ENCODE measurements at places on chromosomes 3 and 15.
A peak's percentile ranks its signal among the peaks of the same experiment; 100 is the strongest.

GRCh38 chr3:125179143-125179883 is 33.2 kb downstream of the SLC12A8 start:
- no peak for DNase-seq

DNA sequence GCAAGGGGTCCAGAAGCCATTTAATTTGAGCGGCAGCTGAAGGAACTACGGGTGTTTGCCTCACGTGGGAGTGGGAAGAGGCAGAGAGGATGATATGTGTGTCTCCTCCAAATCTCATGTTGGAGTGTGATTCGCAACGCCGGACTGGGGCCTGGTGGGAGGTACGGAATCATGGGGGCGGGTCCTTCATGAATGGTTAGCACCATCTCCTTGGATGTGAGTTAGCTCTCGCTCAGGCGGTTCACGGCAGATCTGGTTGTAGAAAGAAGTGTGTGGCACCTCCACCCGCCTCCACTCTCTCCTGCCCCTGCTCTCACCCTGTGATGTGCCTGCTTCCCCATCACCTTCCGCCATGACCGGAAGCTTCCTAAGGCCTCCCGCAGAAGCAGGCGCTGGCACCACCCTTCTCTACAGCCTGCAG is 25.4 kb downstream of the XXYLT1 start:
- no peak for DNase-seq

DNA sequence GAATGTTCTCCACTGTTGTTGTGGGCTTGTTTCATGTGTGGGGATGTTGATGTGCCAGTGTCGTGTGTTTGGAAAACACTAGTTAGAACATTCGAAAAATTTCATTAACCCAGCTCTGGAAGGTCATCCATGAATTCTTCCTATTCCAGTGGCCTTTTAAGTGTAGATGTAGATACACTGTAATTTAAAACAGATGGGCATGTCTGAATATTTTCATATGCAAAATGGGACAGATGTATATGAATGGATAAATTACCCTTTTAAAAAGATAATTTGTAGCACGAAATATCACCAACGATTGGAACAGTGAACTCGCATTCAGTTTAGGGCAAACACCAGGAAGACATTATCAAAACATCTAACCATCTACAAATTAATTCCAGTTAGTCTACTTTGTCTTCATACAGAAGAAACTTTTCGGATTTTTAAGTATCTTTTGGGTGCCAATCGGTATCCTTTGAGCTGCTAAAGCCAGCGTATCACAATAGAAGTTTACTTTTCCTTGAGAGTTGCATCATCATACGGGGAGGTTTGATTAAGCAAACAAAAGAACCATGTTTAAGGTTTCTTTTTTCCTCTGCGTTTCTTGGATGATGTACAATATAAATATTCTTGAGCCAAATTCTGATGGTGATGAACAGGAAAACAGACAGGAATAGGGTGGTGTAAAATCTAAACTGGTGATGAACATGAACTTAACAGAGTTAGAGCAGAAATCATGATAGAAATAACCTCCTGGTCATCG is 528.1 kb downstream of the FOXP1 start:
- no peak for DNase-seq

GRCh38 chr3:122908251-122908650 is 113.4 kb downstream of the SLC49A4 start:
- no peak for DNase-seq

GRCh38 chr3:136898954-136899353 is 36.9 kb downstream of the NCK1 start:
- no peak for DNase-seq

DNA sequence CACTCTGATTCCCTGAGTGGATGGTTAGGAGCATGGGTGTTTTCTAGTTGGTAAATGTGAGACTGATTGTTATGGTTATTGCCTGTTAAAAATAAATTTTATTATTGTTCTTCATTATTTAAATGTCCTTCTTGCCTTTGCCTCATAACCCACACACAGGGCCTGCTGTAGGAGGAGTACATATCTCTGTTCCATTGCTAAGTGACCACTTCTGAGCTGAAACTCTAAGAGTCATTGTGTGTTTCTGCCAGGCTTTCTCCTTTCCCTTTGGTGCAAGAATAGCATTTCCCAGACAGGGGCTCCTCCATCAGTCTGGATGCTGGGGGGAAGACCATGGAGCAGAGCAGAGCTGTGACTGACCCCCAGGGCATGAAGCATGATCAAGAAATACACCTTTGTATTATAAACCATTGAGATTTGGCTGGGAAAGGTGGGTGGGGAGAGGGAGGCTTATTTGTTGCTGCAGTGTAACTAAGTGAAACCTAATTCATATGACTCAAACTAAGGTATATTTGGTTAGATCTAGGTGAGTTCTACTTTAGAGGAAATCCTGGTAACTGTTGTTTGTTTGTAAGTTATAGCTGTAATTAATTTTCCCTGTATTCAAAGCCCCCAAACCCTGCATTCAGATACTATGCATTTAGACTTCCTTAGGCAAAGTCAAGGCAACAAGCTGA is 137.4 kb downstream of the TGFBR2 start:
- no peak for DNase-seq

DNA sequence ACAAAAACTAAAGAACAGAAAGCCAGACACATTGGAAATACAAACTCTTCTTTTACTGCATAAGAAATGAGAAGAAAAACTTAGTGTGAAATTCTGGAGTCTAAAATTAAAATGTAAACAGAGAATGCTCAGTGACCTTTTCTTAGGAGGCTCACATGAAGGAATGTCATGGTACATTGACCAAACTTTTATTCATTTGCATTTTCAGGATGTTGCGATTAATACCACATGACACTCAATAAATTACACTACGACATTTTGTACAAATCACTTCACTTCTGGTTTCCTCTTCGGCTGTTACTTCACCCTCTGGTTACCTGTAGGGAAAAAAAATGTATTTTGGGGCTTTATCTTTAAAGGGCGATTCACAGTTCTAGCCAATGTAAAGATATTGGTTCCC is 56.4 kb upstream of the ACTC1 start:
- DNase-seq: no peak

- no peak for DNase-seq
These were observed 247.3 kb upstream of the CHRM5 start for GRCh38 chr15:33720952-33721351.

GRCh38 chr3:38346587-38347410 is at the start of gene XYLB:
Gene XYLB, plus strand, starts transcription at chr3:38346785. Its CDS starts 84 bp downstream, at chr3:38346869.
- DNase-seq: peak; percentile 7

DNA sequence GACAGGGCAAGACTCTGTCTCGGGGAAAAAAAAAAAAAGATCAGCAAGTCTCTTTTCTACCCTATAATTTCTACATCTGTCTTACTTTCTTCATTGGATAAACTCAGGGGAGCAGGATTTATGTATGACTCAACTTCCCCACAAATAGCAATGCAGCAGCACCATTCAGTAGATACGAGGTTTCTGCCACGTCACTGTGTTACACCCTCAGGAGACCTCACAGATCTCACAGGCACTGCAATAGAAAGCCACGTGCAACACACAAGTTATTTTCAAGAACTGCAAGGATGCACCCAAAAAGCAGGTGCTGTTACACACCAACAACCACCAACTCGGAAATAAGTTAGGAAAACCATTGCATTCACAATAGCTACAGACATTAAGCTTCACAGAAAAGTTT is 30.2 kb downstream of the TSPAN3 start:
- DNase-seq: no peak

- no peak for DNase-seq
These were observed 109.4 kb downstream of the ATG7 start for GRCh38 chr3:11381563-11381962.

GRCh38 chr15:95622843-95623242 is 707.7 kb upstream of the NR2F2 start:
- no peak for DNase-seq

GRCh38 chr3:46089237-46090011 is 62.1 kb upstream of the XCR1 start:
- no peak for DNase-seq

GRCh38 chr15:100353449-100353848 is 11.7 kb upstream of the ADAMTS17 start:
- no peak for DNase-seq

DNA sequence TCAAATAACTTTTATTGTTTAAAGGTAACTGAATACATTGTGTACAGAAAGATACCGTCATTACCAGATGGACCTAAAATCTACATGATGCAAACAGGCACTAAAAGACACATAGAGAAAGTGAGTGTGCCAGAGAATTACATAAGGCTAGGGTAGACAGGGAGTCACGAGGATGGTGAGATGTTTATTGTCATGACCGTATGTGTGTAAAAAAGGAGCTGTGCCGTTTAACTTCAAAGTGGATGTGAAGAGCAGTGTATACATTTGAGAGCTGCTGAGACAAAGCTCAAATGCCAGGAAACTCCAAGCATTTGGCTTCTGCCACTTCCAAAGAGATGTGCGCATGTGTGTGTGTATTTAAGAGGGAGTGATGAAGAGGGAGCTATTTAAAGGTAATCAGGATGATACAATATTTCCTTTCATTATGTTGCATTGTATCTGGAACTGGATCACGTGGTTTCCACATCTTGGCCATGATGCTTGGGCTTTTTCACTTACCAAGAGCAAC is 51.4 kb upstream of the IGF1R start:
- DNase-seq: no peak

- DNase-seq: no peak
These were observed 316.0 kb downstream of the RORA start for GRCh38 chr15:60912984-60913697.

GRCh38 chr3:49238274-49239127 is 38.5 kb downstream of the C3orf62 start:
- peak; percentile 14 for DNase-seq

- no peak for DNase-seq
These were observed 26.9 kb upstream of the EPHB1 start for GRCh38 chr3:134768116-134768515.

GRCh38 chr15:67224889-67225288 is 29.6 kb downstream of the AAGAB start:
- no peak for DNase-seq

GRCh38 chr15:30997270-30997669 is 5.8 kb upstream of the MTMR10 start:
- no peak for DNase-seq

GRCh38 chr15:69032031-69032430 is 17.5 kb downstream of the NOX5 start:
- no peak for DNase-seq

DNA sequence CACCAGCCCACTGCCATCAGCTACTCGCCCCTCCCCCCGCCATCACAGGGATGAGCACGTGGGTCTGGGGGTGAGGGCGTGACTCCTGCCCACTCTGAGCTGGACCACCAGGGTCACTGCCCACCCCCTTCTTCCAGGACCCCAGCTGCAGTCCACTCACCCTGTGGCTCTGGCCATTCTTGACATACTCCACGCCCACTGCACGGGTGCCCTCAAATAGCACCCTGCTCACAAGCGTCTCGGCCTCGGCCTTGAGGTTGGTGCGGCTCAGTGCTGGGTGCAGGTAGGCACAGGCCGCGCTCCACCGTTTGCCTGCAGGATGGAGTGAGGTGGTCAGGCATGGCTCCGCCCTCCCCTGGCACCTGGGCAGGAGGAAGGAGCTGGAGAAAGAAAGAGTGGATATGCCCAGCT is 23.9 kb downstream of the CHDH start:
- no peak for DNase-seq

DNA sequence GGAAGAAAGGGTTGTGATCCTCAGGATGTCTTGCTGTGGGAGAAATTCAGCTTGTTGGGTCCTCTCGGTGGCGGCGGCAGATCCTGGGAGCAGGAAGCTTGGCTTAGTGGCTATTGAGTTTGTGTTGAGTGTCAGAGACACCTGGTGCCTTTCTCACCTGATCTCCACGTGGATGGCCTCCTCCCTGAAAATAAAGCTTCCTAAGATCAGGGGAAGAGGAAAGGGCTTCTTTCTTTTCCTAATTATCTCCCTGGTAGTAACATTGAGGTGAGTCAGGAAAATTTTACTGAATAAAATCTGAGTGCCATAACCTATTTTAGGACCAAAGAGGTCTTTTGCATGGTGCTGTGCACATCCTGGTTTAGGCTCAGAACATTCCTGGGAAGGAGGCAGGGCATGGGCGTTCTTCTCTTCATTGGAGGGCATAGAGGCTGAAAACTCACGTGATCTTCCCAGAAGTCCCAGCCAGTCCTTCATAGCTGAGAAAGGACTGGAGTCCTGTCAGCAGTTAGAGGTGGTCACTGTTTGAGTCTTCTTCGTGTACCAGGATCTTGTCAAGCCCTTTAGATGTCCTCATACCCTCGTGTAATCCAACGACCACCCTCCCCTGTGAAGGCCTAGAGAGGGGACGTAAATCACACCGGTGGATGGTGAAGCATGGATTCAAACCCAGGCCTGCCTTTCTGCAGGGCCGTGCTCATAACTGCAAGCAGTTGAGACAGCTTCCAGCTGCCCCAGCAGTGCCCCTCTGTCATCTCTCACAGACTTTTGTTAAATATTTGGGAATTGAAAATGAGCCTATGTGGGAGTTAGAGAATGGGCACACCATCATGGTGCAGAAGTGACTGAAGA is 1.1 kb downstream of the CMTM8 start:
- DNase-seq: peak; percentile 2

GRCh38 chr3:168974617-168975403 is 688.7 kb downstream of the MECOM start:
- DNase-seq: no peak

- no peak for DNase-seq
These were observed 43.1 kb downstream of the BHLHE40 start for GRCh38 chr3:5022187-5022965.

- DNase-seq: no peak
These were observed 34.1 kb downstream of the ATP13A5 start for GRCh38 chr3:193344486-193344885.

DNA sequence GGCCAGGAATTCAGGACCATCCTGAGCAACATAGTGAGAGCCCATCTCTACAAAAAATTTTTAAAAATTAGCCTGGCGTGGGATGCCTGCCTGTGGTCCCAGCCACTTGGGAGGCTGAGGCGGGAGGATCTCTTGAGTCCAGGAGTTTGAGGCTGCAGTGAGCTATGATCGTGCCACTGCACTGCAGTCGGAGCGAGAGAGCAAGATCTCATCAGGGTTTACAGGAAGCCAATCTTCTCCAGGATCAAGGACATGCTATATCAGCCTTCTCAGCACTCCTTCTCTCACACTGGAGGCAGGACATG is 451 bp upstream of the STOML1 start:
- DNase-seq: no peak

DNA sequence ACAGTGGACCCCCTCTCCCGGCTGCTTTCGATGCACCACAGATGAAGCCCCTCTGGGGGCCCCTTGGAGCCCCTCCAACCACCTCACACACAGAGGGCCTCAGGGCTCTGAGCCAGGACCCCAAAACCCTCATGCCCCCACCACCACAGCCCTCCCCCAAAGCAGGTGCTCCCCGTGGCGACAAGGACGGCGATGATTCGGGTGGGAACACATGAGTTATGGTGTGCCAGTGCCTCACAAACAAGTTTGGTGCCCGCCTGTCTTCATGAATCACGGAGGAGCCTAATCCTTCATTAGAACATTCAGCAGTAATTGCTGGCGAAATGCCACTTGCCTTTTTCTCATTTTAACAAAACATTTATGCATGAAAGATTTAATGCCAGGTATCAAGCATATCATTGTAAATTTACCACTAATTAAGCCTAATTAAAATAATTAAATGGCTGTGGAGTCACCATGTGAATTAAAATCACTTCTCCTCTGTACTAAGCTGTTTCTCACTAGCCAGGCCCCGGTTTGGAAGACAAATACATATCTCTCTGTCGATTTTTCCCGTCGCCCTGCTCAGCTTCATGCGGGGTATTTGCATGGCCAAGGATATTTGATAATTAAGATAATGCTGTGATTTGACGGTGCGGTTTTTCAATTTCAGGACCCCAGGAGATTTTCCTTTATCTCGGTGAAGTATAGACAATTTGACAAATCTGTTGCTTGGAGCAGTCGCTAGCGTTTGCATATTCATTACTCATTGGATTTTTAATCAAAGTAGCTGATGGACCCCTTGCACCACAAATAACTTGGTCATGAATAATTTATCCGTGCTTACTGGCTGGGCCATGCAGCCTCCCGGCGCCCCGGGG is 157.0 kb downstream of the TLE3 start:
- no peak for DNase-seq
